CD4-positive, alpha-beta memory T cell (primary cell): ENCODE measurements at places on chromosomes 4 and X.

GRCh38 chrX:39480963-39481362, 616.8 kb downstream of the BCOR start:
- DNase-seq = no peak

GRCh38 chrX:75067931-75068330, 88.2 kb downstream of the ABCB7 start:
- no peak for DNase-seq

- no peak for DNase-seq
Observed at GRCh38 chrX:23626651-23627050, 40.6 kb upstream of the PRDX4 start.

DNA sequence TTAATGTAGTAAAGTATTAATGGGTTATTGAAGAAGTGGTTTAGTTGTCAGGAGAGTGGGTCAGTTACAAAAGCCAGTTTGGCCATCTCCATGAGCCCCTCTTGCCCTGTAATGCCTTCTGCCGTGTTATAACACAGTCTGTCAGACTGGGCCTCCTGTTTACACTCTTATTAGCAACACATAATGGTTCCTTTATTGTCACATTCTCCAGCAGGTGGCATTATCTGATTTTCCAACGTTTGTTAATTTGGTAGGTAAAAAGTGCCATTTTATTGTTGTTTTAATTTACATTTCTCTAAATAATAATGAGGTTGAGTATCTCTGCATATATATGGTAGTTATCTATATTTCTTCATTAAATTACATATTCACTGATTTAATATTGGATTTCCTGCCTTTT, 560.8 kb downstream of the FGF13 start:
- DNase-seq = no peak

DNA sequence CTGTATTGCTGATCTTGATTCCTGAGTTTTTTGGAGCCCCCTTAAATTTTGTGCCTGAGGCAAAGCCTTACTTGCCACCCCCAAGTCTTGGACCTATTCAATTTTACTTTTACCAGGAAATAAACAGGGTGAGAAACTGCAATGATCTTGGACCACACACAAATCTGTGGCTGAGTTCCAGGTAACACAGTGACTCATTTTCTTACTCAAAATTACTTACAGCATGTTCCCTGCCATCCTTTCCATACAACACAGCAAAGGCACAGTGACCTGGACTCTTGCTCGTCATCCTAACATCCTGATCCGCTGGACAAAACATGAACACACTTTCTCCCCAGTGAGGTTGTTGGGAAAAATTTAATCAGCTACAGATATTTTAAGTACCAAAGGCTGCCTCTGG, 60.7 kb upstream of the S100G start:
- DNase-seq = no peak

DNA sequence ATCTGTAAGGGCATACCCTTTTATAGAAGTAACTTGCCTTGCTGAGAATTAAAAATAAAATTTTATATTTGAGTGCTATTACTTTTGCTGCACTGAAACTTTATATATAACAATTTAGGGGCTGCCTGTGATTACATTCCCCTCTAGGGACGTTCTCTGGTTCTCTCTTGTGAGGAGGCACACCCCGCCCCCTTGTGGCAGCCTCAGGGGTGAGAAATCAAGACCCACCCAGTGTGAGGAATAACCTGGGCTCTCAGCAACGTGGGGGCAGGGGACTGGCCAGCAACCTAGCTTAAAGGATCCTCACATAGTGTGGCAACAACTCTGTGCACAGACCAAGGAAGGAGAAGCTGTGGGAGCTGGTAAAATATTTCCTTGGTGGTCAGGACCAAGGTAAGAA, 43.7 kb downstream of the MAGEA9 start:
- DNase-seq = no peak

- DNase-seq = no peak
Observed at GRCh38 chr4:143773998-143774895, 73.8 kb upstream of the FREM3 start.

DNA sequence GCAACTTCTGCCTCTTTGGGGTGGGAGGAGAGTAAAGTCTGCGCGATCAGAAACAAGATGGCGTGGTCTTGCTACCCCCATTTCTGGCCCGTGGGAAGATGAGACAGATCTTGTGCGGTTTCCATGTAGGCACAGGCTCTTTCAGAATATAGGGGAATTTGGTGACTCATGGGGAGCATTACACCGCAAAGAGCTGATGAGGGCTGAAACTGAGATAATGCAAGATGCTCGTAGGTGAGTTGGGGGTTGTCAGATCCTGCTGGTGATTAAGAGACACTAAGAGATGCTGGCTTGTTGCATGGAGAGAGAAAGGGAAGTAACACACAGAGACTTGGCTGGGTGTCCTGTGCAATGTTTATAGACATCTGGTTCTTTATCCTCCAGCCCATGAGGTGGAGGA, 1.5 kb downstream of the EVC start:
- no peak for DNase-seq

DNA sequence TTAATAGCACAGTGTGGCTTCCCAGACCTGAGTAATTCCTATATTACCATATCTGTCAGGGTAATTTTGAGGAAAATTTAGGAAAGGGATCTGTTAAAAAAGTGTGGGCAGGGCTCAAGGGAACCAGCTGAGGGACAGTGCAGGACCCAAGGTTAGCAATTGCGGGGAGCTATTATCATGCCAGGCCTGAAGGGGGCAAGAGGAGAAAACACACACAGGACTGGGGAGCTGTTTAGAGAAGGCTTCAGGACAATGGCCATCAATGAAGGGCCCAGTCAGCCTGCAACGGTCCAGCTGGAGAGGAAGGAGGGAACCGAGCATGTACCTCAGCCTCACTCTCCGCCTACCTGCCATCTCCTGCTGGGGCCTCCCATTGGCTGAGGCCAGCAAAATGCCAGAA, 19.0 kb upstream of the NHS start:
- no peak for DNase-seq

GRCh38 chr4:189834616-189835015, 106.1 kb upstream of the FRG1 start:
- no peak for DNase-seq

DNA sequence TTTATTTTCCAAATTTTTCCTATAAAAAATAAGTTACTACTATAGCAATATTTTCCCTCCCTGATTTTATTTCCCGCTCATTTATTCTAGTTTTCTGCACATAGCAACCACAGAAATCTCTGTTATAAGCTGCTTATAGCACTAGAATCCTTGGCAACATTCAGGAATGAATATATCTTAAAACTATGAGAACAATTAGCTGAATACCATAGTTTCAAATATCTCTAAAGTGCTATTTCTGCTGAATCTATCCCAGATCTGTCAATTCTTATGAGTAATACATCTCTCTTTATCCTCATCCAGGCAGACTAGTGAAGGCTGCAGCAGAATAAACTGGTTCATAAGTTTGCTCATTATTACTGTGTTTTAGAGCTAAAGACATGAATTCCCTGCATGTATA, 622.9 kb upstream of the DIPK2B start:
- DNase-seq = no peak

DNA sequence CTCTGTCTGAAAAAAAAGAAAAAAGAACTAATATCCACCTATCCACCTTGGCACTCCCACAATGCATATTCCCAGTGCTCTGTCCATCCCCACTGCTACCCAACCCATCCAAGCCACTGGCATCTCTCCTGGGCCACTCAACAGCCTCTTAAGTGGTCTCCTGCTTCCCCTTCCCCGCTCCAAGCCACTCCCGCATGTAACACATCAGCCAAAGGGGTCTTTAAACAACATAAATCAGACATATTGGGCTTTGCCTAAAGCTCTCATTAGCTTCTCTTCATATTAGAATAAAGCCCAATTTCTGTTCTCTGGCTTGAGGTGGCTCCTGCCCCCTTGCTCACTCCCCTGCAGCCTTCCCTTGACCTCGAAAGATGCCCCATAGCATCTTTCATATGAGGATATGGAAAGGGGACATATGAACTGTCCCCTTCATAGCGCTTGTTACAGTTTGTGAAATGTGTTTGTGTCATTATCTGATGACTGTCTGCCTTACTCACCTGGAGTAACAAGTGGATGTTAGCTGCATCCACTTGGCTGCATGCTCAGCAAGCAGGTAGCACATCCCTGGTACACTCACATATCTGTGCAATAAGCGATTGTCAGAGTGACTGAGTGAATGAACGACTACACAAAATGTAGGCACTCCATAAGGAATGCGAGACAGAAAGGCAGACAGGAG, 3.1 kb downstream of the BLOC1S4 start:
- no peak for DNase-seq

GRCh38 chr4:16437836-16438235, 211.6 kb upstream of the TAPT1 start:
- no peak for DNase-seq

GRCh38 chrX:136847874-136848273, 32.7 kb downstream of the RBMX start:
- DNase-seq = no peak

GRCh38 chrX:7996414-7996813, 69.2 kb upstream of the PNPLA4 start:
- peak; percentile 26 for DNase-seq

DNA sequence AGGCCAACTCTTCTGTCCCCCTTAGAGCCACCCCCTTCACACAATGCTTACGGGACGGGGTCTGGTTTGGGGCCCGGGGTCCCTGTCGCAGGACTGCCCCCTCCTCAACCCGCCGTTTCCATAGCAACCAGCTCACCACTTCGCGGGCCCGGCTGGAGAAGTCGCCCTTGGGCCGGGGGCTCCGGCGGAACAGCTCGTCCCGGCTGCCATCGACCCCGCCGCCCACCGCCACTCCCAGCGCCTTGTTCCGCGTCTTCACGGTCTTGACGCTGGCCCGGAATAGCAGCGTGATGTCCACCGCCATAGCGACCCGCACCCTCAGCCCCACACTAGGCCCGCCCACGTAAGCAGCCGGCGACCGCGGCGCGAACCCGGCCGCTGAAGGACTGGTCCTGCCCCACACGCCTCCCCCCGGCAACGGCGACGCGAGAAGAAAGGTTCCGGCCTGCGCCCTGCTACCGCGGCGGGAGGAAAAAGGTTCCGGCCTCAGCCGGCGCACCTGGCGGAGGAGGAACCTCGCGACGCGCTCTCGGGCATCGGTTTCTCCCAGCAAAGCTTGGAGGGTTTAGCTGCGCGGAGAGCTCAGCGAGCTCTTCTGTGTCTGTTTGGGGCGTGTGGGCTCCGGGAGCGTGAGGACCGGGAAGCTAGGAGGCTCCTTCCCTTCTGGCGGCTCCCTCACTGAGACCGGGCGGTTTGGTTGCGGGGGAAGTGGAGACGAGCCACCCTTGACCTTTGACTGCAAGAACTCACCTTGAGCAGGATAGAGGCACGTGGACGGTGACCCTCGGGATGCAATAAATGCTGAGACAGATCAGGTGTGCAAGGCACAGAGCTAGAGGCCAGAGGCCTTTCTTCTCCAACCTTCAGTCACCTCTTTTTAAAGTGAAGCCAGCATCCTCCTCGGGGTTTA, at the start of gene STX18:
TSS of gene STX18 (minus strand) at position 388 of the 910 bp plus-strand sequence. CDS start at position 304, 84 bp downstream.
- peak; percentile 85 for DNase-seq

GRCh38 chrX:16610121-16610621, 39.8 kb upstream of the S100G start:
- no peak for DNase-seq

- DNase-seq = no peak
Observed at GRCh38 chr4:106039796-106040195, 144.5 kb downstream of the NPNT start.

DNA sequence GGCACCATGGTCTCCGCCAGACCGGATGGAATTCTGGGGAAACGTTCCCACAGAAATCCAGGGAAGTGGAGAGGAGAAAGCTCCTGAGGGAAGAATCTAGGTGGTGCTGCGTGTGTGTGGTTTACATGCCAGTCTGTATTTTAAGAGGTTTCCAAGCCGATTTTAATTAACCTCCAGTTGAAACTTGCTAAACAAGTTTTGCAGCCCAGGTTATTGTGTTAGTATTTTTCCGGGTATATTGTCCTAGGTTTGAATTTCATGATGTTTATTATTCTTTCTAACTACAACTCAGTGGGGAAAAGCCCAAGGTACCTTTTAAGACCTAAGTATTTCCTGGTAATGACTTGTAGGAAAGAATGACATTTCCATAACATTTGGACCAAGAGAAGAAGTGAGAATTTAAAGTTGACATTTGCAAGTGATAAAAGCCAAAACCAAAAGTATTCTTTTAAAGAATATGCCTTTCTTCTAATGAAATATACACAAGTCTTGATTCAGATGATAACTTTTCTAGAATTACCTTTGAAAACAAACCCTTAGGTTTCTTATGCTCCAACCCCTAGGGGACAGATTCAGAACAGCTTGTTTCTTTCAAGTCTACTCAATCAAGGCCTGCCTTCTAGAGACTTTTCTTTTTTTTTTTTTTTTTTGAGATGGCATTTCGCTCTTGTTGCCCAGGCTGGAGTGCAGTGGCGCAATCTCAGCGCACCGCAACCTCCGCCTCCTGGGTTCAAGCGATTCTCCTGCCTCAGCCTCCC, 14.6 kb downstream of the SAT1 start:
- no peak for DNase-seq

GRCh38 chrX:43868791-43869190, 13.5 kb downstream of the MAOB start:
- DNase-seq = no peak

- no peak for DNase-seq
Observed at GRCh38 chr4:148434075-148434773, 8.0 kb downstream of the NR3C2 start.

DNA sequence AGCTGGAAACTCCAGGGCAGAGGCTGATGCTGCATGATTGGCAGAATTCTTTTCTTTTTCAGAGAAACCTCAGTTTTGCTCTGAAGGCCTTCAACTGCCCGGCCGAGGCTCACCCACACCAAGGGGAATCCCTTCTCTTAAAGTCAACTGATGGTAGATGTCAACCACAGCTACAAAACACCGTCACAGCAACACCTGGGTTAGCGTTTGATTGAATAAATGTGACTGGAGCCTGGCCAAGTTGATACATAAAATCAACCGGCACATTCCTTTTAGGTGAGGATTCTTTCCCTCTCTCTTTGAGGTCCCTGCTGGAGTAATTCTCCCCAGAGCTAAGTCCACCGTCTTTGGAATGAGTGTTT, 15.2 kb upstream of the KIAA0232 start:
- no peak for DNase-seq

DNA sequence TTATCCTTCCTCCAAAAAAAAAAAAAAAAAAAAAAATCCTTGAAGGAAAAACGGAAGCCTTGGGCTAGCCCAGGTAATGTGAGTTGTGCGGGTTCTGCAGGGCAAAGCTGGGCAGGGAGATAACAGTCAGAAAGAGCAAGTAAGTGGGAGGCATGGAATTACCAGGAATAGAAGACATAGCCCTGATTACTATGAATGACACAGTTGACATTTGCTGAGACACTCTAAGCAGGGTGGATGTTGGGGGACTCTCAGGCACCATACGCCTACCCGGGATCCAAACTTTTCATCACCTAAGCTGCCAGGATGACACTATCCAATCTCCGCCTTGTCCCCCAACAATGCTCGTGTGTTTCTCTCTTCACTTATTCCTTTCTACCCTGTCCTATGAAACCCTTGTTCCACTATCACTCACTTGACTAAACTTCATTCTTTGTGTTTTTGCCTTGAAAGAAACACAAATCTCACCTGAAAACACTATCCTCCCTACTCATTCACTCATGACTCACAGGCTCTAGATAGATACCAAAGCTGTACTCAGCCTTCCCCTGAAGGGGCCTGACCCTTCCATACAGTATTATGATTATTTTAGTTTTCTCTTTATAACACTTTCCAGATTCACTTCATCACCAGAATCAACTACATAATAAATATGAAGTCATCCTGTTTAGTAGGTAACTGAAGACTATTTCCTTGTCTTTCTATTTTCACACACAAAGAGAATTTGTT, 158.4 kb downstream of the INPP4B start:
- no peak for DNase-seq
